ENCODE measurements at places on chromosomes 2 and 18.
A peak's percentile ranks its signal among the peaks of the same experiment; 100 is the strongest.

DNA sequence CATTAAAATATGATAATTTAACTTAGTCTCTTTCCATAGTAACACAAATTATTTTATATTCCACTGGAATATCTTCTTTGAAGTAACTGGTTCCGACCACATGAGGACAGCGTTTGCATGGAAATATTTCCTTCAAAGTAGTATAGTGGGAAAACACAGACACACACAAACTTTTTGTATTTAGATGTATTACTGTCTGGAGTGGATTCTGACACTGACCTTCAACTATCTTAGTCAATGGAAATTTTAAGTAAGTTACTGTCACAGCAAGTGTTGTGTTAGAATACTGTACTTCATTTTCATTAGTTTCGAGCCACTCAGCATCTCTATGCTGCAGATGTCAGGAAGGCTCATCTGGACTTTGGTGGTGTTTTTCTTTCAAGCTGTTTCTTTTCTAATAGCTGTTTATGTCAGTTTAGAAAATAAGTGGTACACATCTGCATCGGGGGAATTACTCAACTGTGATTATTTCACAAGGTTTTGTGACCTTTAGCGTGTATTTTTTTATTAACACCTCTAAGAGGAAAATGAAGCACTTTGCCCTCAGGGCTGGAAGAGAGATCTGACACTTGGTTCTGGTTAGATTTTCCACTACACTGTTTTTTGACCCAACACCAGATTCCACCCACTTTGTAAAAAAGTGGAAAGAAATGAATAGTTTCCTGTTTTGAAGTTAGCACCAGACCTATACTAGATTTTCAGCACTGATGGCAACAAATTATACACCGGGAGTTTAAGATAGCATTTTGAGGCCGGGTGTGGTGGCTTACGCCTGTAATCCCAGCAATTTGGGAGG lies 18.9 kb upstream of the THOC1 start:
- DNase-seq: no peak

GRCh38 chr18:23494992-23495391 lies 8.3 kb upstream of the RMC1 start:
- no peak for DNase-seq

GRCh38 chr18:31603315-31603714 lies 11.6 kb downstream of the TTR start:
- no peak for DNase-seq

DNA sequence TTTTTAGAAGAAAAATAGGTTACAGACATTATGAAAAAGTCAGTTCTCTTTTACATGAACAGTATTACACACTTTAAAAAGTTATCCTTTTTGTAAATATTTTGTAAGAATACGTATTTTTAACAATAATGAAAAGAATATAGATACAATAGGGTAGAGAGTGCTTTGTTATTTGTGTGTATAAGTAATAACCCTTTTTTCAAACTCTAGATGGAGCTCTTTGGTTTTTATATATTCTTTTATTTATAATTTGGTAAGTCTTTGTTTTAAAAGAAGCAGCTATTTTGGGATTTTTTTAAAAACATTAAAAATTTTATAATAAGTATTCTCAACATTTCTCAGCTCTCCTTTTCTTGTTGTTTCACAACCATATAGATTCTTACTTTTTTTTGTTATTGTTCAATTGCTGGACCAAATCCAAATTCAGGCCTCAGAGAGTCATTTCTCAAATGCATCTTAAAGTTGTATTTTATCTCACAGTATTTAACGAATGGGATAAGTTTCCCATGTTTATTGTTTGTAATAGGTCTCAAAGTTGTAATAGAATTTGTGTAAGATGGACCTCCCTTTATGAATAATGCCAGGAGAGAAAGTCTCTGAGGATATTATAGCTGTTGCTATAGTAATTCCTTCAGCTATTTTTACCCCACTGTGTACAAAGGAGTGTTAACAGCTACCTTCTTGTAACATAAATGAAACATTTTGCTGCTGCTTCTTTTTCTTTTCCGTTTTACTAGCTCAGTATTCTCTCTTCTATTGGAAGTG lies 46.4 kb downstream of the ACYP2 start:
- DNase-seq: no peak

DNA sequence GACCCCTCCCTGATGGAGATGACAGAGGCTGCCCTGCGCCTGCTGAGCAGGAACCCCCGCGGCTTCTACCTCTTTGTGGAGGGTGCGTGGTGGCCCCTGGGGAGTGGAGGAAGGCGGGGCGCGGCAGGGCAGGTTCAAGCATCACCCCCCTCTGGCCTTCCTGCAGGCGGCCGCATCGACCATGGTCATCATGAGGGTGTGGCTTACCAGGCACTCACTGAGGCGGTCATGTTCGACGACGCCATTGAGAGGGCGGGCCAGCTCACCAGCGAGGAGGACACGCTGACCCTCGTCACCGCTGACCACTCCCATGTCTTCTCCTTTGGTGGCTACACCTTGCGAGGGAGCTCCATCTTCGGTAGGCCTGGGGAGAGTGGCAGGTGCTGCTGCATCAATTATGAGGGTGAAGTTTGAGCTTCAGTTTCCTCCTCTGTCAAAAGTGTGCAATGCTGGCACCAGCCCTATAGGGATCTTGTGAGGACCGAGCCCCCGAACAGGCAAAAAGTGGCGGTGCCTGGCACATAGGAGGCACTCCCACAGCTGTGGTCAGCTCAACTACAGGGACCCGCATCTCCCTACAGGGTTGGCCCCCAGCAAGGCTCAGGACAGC lies 2.2 kb downstream of the ALPI start:
- DNase-seq: no peak

- no peak for DNase-seq
Observed at GRCh38 chr2:45664635-45665261, 13.3 kb downstream of the PRKCE start.

GRCh38 chr2:160621748-160622147 lies 128.1 kb upstream of the RBMS1 start:
- DNase-seq: no peak

- no peak for DNase-seq
Observed at GRCh38 chr2:7429733-7430132, 512.5 kb downstream of the RNF144A start.

- peak; percentile 45 for DNase-seq
Observed at GRCh38 chr18:48785091-48785614, 165.6 kb downstream of the SMAD7 start.

DNA sequence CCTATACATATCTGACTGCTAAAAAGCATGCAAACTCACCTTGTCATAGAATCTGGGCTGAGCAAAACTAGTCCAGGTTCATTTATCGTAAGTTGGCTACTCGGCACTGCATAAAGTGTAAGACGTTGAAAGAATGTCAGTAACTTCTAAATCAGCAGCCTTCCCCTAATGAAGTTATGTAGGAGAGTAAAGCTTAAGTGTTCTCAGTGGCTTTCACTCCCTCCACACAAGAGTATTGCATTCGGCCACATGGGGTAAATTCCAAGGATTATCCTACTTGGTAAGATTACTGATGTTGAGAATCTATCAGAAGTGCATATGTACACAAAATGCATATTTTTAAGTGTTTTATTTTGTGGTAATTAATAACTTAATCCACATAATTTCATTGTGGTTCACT lies 130.1 kb downstream of the LCLAT1 start:
- no peak for DNase-seq

DNA sequence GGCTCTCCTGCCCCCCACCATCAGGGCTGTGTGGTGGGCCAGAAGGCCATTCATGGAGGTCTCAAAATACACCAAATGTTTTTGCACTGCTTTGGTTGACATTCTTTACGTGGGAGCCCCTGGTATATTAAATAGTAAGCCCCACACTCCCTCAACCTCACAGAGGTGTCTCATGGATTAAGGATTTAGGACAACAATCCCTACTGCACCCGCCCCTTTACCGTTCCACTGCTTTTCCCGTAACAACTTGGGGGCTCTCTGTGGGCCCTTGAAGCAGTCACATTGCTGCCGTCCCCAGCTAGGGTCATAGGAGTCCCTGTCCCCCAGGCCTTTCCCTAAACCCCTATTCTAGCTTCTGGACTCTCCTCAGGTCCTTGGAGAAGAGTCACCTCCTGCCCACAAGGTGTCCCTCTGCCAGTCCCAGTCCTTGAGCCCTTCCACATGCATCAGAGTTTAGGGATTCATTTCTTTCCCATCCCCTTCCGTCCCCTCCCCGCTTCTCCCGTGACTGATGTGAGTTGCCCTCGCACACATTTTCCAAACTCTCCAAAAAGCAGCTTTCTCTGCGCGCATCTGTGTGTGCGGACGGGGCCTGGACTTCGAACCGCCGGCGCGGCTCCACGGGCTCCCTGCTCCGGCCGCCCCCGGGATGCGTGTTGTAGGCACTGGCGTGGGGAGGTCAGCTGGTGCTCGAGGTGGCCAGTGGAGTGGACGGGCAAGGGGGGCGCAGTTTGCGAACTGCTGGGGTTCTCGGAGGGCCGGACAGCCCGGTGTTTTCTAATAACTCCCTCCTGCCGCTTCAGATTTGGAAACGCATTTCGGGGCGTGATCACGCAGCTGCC lies 84.8 kb downstream of the LYPD1 start:
- DNase-seq: no peak

DNA sequence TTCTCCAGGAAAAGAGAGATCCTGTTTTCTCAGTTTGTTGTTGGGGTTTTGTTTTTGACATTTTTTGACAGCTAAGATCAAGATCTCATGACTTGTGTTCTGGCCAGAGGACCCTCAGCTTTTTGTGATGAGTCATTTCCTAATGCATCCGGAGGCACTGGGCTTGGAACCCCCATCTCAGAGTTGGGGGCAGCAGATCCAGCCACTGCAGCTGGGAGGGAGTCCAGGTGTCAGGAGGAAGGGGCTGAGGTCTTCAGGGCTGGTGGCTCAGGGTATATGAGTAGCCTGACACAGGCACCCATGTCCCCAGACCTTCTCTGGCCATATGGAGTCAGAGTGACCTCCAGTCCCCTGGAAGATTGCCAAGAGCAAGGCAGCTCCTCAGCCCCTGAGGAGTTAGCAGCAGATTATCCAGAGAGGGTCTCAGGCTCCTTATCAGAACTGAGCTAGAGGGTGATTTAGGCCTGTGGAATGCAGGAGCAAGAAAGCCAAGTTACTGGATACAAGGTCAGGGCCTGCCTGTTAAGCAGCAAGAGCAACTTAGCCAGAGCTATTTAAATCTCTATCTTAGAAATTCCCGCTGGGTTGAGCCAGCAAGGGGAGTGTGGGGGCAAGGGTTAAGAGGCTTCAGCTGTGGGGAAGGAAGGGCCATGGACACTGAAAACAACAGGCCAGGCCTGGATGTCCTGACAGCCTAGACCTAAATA lies 62.4 kb downstream of the TANC1 start:
- no peak for DNase-seq

- DNase-seq: no peak
Observed at GRCh38 chr2:205273627-205274026, 408.7 kb upstream of the NRP2 start.

DNA sequence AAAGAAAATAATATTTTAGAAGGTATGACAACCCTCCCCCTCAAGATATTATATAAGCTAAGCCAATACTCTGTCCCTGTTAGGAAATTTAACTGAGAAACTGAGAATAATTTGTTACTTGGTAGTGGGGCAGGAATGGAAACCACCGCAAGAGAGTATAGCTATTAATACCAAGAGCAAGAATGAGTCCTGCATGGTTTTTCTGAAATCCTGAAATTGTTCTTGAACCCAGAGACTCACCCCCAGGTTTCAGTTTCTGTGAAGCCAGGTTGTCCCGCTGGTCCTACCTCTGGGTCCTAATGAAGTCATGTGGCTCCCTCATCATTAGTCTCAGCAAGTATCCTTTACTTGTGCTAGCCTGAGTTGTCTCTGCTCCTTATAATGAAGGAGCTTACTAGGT lies 671.0 kb upstream of the ACVR2A start:
- DNase-seq: no peak

DNA sequence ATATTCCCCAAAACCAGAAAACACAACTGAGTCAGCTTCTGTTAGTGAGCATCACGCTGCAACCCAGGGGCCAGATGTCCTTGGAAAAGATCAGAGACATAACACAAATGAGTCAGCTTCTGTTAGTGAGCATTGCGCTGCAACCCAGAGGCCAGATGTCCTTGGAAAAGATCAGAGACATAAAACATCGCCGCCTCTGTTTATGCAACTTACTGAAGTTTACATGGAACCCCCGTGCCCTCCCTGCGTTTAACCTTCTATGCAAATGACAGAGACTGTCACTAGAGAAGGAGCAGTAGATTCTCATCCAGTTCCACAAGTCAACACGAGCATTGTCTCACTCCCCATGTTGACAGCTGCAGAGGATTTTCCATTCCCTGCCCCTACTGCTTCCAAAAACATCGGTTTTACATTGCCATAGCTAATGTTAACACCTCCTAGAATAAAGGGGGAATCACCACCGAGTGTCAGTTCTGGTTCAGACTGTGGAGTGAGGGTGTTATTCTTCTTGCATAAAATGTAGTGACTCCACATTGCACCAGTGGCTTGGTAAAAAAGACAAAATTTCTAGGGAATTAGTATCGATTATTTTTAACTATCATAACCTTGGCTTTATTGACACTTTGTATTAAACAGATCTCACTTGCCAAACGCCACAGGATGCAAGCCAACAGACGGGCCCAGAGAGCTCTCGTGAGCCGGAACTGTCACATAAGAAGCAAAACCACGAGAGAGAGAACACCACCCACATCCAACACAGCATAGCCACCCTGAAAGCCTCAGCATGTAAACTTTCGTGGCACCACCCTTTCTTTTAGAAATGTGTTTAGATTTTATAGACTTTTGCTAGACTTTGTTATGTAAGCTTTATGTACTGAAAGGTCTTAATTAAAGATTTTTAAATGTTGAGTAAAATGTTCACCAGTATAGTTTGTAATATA lies 87.7 kb downstream of the SH3YL1 start:
- DNase-seq: peak; percentile 65

- peak; percentile 36 for DNase-seq
Observed at GRCh38 chr2:159035790-159036411, 67.5 kb downstream of the TANC1 start.

- no peak for DNase-seq
Observed at GRCh38 chr18:12121175-12122042, 27.8 kb downstream of the ANKRD62 start.

DNA sequence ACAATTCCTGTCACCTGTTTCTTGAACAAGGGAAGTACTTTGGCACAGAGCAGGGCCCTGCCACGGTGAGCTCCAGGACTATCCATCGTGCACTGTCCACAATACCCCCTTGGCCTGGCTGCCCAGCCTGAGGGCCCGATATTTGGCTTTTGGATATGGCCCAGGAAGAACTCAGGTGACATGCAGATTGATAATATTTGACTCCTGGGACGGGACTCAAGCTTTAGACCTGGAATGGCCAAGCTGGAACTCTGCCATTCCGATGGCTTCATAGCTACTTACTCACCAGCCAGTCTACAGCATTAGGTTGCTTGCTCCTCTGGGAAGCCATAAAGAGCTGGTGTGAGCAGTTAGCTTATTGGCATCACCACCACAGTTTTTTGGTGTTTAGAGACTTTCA lies 26.6 kb downstream of the EML6 start:
- DNase-seq: no peak

DNA sequence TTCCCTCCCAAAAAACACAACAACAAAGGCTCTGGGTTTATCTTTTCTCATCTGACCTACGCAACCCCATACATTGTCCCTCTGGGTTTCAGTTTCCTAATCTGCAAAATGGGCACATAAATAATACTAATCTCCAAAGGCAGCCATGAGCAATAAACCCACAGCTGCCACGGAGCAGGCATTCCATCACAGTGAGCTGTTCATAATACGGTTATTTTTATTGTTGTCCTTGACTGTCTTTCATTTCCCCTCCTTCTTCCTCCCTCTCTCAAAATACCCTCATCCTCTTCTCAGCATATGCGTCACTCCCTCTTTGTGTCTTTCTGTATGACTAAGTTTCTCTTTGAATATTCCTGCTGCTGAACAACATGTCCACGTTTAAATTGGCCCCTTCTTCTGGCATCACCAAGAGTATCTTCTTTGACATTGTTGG lies 129.8 kb upstream of the CAB39 start:
- DNase-seq: peak; percentile 11

- no peak for DNase-seq
Observed at GRCh38 chr2:127683757-127684156, 8.4 kb upstream of the LIMS2 start.
